Effector memory CD8-positive, alpha-beta T cell (primary cell): ENCODE measurements at places on chromosomes 13 and 19.

DNA sequence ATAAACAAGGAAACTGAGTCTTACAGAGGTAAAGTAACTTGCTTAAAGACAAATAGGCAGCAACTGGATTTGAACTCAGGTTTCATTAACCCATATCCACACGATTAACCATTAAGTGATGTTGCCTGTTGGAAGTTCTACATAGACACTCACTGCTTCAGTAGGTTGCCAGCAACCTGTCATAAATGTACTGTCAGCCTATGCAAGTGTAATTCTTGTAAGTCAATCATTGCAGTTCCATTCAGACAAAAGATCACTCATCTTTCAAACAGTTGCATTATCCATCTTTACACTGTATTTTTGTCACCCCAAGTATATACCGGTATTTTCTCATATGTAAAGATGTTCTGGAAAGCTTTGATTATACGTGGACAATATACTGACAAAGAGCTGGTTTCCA is 676.9 kb upstream of the PCDH20 start:
- no peak for DNase-seq

DNA sequence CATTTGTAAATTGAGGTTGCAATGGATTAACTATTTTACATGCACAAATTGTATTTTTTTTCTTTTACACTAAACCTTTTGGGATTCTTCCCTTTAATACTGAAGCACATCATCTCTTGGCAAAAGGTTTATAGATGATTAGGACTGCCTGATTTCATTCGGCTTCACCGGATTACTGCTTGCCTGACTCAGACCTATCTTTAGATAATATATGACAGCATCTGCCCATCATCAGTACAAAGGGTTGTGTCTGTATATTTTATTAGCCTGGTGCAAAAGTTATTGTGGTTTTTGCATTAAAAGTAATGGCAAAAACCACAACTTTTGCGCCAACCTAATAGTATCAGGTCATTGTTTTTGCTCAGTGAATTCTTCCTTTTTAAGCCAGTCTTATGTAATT is 316.2 kb upstream of the HTR2A start:
- DNase-seq = no peak

DNA sequence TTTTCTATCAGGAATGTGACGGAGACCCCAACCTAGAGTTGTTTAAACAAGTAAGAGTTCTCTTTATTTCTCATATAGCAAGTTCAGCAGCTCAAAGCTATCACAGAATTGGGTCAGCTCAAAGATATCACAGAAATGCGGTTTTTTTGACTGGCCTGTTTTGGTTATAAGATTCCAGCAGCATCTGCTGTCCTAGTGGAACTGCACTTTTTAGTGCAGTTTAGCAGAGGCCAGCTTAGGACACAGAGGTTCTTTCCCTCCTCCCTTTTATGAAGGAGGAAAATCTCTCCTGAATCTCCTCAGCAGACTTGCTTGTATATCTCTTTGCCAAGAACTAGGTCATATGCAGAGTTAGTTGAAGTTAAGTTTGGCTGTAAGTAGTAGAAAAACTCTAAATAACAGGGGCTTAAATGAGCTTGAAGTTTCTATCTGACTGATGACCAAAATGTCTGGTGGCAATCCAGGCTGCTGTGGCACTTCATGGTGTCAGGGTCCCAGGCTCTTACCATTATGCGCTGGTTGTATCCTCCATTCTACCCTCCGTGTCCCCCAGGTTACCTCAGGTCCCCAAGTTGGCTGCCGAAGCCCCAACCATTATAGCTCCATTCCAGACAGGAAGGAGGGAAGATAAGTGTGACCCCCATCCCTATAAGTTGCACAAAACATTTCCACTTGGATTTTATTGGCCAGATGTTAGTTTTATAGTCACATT is 6.6 kb downstream of the PPP2R1A start:
- no peak for DNase-seq

GRCh38 chr13:43315522-43315921 is 292.1 kb downstream of the DNAJC15 start:
- DNase-seq = no peak

GRCh38 chr13:24503379-24503696 is 9.2 kb downstream of the PARP4 start:
- no peak for DNase-seq

DNA sequence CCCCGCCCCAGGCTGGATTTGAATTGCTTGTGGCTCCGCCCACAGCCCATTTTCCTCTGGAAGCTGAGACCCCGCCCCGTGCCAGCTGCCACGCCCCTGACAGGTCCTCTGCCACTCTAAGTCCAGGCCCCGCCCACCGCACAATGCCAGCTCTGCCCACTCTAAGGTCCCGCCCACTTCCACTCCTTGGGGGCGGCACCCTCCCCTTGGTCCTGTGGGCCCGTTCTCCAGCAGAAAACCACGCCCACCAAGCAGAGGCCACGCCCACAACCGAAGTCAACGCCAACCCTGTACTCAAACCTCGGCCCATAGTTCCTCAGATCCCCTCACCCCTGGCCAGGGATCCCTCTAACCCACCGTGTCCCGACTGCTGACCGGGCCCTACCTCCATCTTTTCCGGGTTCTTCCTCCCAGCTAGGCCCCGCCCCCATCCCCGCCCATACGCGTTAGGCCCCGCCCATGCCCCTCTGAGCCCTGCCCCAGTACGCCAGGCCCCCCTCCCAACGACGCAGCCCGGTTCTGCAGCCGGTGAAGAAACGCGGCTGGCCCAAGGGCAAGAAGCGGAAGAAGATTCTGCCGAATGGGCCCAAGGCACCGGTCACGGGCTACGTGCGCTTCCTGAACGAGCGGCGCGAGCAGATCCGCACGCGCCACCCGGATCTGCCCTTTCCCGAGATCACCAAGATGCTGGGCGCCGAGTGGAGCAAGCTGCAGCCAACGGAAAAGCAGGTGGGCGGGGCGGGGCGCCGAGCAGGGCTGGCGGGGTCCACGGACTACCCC is 1.3 kb downstream of the HMG20B start:
- peak; percentile 76 for DNase-seq
